ENCODE measurements at places on chromosomes 3 and 15. TPM values are rescaled to one million over a fixed set of nuclear protein-coding genes. Genes with fewer than 3 reads are reported as not detected.

- no peak for DNase-seq
These were observed 3.1 kb downstream of the ANXA2 start for GRCh38 chr15:60394689-60395097.

DNA sequence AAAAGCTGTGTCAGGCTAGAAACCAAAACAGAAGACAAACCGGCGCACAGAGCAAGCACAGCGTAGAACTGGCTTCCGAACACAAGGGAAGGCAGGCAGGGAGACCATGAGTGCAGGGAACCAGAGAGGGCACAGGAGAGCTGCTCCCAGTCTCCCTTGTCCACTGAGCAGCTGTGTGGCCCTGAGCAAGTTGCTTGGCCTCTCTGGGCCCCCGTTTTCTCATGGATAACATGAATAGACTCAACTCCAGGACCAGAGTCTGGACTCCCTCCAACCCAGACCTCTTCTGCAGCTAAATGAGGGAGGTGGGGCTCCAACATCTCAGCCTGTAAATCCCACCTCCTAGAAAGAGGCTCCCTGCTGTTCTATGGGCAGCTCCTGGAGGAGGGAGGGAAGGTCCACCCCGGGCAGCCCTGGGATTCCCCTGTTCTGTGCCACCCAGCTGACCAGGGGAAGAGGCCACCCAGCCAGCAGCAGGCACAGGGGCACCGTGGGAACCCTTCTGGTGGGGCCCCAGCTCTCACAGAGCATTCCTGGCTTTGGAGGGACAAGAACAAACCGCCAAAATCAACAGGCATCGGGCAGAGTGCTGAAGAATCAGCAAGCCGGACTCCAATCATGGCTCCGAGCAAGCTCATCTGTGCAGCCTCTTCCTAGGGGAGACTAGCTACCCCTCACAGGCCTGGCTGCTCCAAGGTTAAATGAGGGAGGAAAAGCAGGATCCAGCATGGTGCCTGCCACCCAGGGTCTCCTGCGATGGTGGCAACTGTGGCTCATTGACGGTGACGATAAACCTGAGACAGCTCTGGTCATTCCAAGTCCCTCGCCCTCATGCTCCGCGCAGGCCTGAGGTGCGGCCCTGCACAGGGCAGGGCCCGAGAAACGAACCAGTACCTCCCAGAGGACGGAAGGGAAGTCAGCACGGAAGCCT lies 15.1 kb downstream of the XXYLT1 start:
- DNase-seq = no peak

PCYT1A gene
- 11.5 TPM for polyA plus RNA-seq

GOLGA6D gene
- polyA plus RNA-seq = not detected

APEH gene
- polyA plus RNA-seq = 151 TPM

UBL7 gene
- polyA plus RNA-seq = 127 TPM

DNA sequence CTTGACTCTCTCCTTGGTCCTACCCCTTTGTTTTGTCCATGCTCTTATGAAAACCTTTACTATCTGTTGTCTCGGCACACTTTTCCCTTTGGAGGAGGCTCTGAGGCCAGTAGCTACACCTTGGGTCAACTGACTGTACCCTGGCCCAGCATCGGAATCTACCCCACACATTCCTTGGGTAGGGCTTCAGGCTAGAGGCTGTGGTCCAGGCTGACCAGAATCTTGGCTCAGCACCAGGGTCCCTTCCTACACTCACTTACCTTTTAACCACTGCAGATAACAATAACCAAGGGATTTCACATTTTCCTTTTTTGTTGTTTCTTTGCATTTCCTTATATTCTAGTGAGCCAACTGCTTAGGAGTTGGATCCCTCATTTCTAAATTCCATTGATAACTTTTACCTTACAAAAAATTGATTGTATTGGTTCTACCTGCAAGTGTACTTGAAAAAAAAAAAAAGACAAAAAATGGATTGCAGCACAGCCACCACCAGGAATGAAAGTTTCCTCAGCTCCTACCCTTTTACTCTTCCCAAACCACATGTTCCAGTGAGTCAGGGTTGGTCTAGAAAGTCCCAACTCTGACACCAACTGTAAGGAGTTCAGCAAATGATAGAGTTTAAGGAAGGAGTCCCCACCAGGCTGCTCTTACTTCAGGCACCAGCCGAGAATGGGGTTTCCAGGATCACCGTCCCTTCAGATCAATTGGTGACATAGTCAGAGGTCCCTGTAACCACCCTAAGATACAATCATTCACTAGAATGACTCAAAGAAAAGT lies 95.6 kb downstream of the FBLN2 start:
- no peak for DNase-seq

PAQR5 gene
- not detected for polyA plus RNA-seq

DNA sequence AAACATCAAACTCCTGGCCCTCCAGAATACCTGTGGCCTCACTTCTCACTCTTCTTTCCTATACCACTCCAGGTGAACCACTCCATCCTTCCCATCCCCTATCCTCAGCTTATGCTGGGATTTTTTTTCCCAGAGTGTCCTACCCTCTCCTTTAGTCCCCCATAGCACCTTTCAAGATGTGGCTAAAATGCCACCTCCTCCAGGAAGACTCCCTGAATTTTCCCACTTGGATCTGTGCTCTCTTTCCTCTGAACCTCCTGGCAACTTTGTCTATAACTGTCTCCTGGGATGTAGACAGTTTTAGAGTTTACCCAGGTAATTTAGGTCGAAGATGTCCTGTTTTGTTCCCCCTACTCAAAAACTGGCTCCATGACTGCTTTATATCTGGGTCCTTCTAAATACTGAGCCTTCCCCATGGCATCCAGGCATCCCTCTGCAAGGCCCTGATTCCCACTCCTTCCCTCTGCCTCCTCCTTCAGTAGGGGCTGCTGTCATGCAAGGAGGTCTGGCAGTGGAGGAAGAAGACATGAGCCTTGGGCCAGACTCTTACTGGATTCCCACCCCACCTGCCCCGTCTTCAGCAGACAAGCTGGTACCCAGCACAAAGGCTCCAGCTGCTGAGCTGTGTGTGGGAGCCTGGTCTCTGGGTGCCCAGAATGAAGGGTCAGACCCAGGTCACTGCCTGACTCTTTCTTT lies 161.5 kb downstream of the SMAD6 start:
- no peak for DNase-seq

GRCh38 chr3:43290956-43291355 lies 4.6 kb downstream of the SNRK start:
- DNase-seq = no peak

- DNase-seq = no peak
These were observed 475.2 kb upstream of the TGFBR2 start for GRCh38 chr3:30131191-30131590.

Measured in naive thymus-derived CD4-positive, alpha-beta T cell (primary cell).